Cerebellar nuclear complex (tissue), 1 donor: ENCODE measurements at places on chromosomes 4 and X.

DNA sequence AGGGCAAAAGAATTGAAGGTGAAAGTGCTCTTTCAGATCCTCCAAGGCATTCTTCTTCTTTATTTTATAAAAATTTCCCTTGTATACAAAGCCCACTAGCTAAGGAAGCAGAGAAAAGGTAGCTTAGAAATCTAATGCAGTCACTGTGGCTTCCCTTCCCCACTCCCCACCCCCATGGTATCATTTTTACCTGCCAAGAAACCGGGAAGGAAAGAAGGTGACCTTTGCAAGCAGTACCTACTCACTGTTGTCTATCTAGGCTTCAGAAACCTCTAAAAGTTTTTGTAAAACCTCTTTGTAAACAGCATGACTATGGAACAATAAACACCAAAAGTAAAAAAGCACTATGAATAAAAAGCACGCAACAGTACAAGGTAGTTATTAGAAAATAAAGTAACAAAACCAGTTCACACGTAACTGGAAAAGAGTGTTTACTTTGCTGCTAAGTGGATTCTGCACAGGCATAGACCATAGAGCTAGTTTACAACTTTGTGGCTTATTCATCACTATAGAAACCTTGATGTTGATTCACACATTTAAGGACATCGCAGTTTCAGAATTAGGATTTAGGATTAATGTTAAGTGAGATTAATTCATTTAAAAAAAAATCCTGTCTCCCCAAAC, 109.6 kb upstream of the FTHL17 start:
- no peak for DNase-seq

DNA sequence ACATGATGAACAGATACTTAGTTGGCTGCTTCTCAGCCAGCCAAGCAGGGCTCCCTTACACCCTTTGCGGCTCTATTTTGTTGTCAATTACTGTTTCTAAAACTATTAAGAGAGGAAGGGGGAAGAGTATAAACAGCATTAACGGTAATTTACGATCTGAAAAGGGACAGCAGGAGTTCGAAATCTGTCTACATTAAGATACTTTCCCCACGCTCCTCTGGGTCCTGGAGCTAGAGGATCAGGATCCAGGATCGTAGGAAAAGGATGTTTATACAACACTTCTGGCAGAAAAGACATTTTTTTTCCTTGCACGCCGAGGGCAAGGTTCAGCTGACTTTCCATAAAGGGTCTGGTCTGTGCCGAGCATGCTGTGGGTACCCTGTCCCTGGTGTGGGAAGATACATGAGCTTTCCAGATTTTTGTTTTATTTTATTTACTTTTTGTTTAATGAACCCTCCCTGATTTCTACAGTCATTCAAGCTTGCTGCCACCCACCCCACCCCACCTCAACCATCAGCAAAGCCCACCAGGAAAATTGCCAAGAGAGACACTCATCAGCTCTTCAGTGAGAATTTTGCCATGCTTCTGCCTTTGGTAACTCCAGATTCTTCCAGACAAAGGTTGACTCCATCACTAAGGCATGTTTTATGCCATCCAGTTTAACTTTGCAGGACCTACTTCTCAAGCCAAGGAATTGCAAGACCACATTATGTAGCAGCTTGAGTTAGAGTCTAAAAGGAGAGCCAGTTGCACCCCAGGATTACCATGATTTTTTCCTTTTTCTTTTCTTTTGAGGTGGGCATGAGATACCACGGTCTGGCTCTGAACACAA, 188.1 kb downstream of the QDPR start:
- DNase-seq = no peak

DNA sequence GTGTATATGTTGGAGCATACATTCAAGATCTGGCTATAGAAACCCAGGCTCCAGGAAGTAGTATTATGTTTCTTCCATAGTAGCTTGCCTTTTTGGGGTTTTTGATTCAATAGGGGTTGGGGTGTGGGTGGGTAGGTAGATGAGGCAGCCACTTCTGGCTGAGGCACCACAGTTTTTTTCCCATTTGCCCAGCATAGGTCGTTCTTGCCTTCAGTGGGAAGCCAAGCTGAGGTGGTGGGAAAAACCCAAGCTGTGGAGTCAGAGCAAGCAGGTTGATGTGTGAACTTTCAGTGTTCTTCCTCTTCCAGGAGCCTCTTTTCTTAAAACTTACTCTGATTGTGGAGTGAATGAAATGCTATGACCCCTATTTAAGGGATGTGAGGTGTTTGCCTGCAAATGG, 67.0 kb upstream of the RPS6KA3 start:
- no peak for DNase-seq

DNA sequence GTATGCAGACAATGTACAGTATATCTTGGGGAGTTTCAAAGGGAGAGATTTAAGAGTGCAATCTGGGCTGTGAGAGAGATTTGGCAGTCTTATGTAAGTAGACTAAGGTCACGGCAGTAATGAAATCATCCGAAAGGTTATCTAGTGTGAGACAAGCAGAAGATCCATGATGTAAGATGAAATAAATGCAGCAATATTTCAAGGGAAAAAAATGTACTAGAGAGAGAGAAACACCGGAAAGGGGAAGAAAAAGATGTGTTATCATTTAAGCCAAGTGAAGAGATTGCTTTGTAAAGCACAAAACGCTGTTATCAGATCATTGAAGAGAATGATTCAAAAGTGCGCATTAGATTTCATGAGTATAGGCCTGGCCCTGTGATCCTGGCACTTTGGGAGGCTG, 88.4 kb upstream of the GUCY1A1 start:
- DNase-seq = no peak

- no peak for DNase-seq
Observed at GRCh38 chr4:173793937-173794510, 264.0 kb upstream of the HAND2 start.

- no peak for DNase-seq
Observed at GRCh38 chrX:39975101-39975925, 122.4 kb downstream of the BCOR start.

DNA sequence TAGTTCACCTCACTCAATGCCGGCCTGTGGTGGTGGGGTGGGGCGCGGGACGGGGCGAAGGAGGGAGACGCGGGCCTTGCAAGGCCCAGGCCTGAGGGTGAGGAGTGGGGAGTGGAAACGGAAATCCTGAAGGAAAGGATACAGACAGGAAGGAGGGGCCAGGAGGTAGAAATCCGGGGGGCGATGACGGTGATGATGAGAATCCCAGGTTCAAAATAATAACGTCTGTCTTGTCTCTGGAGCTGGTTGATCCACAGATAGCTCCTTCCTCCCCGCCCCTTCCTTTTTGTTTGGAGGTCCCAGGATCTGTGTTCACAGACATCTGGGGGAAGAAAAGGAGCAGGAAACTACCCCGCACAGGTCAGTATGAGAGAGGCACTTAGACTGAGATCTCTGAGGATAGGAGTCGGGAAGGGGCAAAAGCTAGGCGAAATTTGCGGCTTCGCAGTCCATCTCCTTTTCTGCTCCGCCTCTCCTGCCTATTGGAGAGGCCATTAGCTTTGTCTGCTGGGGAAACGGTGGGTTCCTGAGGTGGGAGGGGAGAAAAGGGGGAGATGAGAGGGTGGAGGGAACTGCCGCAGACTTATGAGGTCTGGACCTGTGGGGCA, 746 bp downstream of the TCEAL7 start:
- no peak for DNase-seq

DNA sequence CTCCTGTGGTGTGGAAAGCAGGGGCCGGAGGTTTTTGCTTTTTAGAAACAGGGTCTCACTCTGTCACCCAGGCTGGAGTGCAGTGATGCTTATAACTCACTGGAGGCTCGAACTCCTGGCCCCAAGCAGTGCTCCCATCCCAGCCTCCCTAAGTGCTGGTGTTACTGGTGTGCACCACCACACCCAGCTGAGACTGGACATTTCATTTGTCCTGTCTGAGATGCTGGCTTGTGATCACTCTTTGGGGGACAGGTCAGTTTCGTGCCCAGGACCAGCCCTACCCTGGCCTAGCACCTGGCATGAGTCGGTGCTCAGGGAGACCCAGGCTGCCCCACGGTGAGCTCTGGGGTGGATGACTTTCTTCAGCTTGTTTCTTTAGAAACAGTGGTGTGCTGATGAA, 11.3 kb downstream of the PSAPL1 start:
- DNase-seq = no peak

GRCh38 chr4:5589495-5589894, 118.9 kb downstream of the EVC2 start:
- no peak for DNase-seq

GRCh38 chr4:89338206-89338605, 30.6 kb upstream of the GPRIN3 start:
- DNase-seq = no peak

DNA sequence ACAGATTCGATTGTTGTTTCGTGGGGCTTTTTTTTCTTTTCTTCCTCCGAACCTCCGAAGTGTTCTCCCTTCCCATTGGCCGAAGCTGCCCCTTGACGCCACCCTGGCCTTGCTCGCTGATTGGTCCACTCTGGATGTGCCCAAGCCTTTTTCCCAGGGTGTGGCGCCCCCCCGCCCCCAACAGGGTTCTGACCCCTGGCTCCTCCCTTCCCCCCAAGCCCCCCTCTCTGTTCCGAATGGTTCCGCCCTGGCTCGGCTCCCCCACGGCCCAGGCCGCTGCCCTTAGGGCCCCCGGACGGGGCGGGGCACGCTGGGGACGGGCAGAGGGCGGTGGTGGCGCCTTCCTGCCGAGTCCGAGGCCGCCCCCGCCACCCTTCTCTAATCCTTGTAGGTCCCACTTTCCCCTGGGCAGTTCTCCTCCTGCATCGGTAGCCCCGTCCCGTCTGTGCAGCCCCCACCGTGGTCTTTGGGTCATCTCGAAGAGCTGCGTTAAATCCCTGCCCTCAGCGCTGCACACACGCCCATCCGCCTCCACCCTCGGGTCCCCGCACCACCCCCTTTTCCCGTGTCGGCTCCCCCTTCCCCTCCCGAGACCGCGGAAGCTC, 25.5 kb downstream of the UTP14A start:
- DNase-seq = peak; percentile 47

DNA sequence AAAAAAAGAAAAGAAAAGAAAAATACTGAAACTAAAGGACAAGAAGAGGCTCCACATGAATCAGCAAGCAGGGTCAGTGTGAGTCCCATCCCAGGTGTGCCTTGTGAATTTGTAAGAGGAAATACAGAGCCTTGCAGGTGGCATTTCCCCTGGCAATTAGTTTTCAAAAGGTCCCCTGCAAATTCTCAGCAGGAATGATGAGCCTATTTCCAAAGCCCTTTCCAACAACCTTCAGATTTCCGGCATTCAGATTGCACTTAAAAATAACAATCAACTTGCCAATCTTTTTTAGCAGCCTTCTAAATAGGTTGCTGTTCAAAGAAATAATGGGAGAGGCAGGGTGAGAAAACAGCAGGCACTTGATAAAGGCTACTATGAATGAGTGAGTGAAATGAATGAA, 66.4 kb upstream of the OR13H1 start:
- DNase-seq = no peak

GRCh38 chr4:142293536-142293935, 552.6 kb downstream of the INPP4B start:
- no peak for DNase-seq

- DNase-seq = no peak
Observed at GRCh38 chr4:177051473-177052060, 258.1 kb upstream of the NEIL3 start.

- no peak for DNase-seq
Observed at GRCh38 chrX:149858592-149858991, 22.4 kb upstream of the MAGEA8 start.

DNA sequence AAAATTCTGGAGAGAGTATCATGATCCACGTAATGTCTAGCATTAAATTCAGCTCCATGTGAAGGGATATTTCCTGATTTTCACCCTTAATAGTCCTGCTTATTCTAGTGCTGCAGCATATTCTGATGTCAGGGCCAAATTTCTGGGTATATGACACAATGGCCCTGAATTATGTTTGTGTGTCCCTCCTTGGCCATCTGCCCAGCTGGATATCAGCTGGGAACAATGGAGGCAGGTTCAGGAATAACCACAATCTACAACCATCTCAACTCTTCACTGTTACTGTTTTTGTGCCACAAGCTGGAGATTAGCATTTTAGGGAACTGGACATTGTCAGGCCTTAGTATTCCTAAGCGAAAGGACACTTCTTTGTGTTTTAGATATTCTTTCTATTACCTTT, 3.5 kb downstream of the GLRB start:
- no peak for DNase-seq
